H1 (cell line): ENCODE measurements at places on chromosomes 7 and 10. TPM values are rescaled to one million over a fixed set of nuclear protein-coding genes. Genes with fewer than 3 reads are reported as not detected.

CALML3 gene
- total RNA-seq: not detected in 2 replicates

CYP3A7 gene
- total RNA-seq: not detected in 2 replicates

NOLC1 gene
- 191 and 194 TPM in 2 replicates for total RNA-seq

IFIT3 gene
- 0.57 and 0.84 TPM in 2 replicates for total RNA-seq

ANKRD22 gene
- not detected in 2 replicates for total RNA-seq

DNA sequence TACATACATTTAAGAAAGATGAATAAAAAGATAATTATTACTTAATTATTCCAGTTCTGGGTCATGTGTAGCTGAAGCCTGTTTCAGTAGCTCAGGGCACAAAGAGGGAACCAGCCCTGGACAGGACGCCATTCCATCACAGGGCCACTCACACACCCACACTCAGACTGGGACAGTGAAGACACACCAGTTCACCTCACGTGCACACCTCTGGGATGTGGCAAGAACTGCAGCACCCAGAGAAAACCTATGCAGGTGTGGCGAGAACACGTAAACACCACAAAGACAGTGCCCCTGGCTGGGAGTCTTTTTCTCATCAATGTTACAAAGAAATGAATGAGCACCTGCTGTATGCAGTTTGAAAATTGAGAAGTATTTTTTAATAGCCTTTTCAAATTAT lies 1.6 kb upstream of the IDI1 start:
- H3K4me1 ChIP-seq: peaks cover 3% of the 10 kb centered on the region
- H3K4me3 ChIP-seq: peak overlapping the region; percentile 79; the same call in 1 of the 2 replicates
- no peak for DNase-seq
- H3K27ac ChIP-seq: no peak overlapping the region

DNA sequence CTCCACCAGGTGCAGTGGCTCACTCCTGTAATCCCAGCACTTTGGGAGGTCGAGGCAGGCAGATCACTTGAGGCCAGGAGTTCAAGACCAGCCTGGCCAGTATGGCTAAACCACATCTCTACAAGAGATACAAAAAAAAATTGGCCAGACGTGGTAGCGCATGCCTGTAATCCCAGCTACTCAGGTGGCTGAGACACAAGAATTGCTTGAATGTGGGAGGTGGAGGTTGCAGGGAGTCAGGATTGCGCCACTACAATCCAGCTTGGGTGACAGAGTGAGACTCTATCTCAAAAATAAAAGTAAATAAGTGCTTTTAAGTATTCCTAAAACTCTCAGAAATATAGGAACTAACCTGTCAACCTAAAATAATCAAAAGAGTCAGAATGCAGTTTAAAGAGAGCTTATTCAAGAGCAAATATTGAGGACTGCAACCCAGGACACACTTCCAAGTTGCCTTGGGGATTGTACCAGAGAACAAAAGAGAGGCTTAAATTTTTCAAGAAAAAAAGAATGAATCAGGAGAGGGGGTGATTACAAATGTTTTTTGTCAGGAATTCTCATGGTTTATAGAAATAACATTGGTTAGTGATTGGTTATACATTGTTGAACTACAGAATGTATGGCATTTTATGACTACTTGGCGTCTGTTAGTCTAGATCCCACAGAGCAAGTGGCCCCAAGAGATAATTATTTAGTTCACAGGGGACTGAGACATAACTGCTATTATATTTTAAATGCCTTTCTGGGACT lies 33.2 kb upstream of the PPP1R9A start:
- H3K27ac ChIP-seq: no peak overlapping the region
- no peak overlapping the region for H3K4me3 ChIP-seq
- H3K4me1 ChIP-seq: no peaks in the 10 kb centered on the region
- no peaks in the 10 kb centered on the region for H3K36me3 ChIP-seq

GRCh38 chr10:35000936-35001335 lies 89.2 kb downstream of the CUL2 start:
- DNase-seq: no peak
- peaks cover under 1% of the 10 kb centered on the region; the same call in 1 of the 2 replicates for H3K4me1 ChIP-seq
- H3K27me3 ChIP-seq: no peaks in the 10 kb centered on the region
- no peaks in the 10 kb centered on the region for H3K36me3 ChIP-seq
- H3K4me3 ChIP-seq: no peak overlapping the region
- H3K27ac ChIP-seq: no peak overlapping the region

GRCh38 chr10:132232023-132232951 lies 45.5 kb downstream of the DPYSL4 start:
- DNase-seq: no peak
- H3K36me3 ChIP-seq: no peaks in the 10 kb centered on the region
- no peak overlapping the region for H3K4me3 ChIP-seq
- no peaks in the 10 kb centered on the region for H3K27me3 ChIP-seq
- no peak overlapping the region for H3K27ac ChIP-seq
- peaks cover 3% of the 10 kb centered on the region; the same call in 1 of the 2 replicates for H3K4me1 ChIP-seq

DNA sequence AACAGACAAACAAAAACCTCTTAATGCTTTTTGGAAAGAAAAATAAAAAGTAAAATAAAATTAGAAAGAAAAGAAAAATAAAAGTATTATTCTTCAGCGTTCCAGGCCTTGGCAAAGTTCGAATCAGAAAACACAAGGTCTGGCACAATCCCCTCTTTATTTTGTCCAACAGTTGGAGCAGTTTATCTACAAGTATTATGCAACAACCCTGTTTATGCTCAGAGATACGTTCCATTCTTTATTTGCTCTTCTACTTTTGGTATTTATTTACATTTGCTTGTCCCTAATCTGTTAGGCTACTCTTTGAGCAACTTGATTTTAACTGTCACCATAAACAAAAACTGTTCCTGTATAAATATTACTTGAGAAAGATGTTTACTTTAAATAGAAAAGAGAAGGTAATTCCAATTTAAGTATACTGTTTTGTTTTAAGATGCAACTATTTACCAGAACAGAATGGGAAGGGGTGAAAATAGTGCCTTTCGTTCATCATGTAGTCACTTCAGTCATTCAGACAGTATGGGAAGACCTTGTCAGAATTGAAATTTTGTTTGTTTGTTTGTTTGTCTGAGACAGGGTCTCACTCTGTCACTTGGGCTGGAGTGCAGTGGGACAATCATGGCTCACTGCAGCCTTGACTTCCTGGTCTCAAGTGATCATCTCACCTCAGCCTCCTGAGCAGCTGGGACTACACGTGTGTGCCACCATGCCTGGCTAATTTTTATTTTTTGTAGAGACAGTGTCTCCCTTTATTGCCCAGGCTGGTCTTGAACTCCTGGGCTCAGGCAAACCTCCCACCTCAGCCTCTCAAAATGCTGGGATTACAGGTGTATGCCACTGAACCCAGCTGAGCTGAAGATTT lies 5.7 kb downstream of the PDK4 start:
- DNase-seq: no peak
- no peak overlapping the region for H3K4me3 ChIP-seq
- no peaks in the 10 kb centered on the region for H3K4me1 ChIP-seq
- H3K27ac ChIP-seq: no peak overlapping the region
- peaks cover 6% of the 10 kb centered on the region for H3K27me3 ChIP-seq

DNA sequence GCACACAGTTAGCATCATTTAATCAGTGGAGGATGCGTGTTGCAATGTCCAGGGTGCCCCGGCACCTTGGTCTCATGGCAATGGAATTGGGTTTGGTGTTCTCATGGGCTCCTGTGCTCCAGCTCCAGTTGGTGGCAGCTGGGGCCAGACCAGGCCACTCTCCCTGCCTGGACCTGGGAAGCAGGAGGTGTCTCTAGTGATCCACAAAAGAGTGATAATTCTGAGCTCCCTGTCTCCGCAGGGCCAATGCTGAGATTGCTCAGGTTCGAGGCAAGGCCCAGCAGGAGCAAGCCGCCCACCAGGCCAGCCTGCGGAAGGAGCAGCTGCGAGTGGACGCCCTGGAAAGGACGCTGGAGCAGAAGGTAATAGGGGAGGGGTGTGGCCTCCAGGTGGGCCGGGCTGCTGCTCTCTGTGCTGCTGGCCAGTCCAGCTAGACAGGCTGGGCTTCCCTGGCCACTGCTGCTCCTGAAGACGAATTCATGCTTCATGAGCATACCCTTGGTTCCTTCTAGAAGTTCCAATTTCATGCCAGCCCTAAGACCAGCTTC lies 21.7 kb upstream of the BTBD16 start:
- H3K4me1 ChIP-seq: no peaks in the 10 kb centered on the region
- H3K27ac ChIP-seq: no peak overlapping the region; the same call in 1 of the 2 replicates
- no peak for DNase-seq
- peaks cover 9% of the 10 kb centered on the region for H3K36me3 ChIP-seq
- no peak overlapping the region for H3K4me3 ChIP-seq

DNA sequence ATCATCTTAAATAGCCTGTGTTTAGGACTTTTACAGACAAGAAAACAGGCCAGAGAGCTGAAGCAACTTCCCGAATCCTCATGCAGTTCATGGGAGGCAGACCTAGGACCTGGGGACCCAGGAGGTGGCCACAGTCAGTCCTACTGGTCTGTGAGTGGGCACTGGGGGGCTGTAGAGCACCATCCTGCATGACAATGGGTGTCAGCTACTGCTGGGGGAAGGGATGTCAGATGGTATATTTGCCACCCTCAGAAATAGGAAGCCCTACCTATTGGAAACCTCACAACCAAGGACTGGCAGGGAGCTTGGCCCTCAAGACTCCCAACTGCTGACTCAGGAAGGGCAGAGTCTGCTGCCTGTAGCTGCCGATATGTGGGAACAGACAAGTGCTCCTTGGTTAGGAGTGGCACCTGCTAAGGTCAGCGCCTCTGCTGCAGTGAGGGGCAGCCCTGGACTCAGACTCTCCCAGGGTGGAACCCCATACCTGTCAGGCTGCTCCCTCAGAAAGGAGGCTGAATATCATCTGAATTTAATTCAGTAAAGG lies 29.7 kb downstream of the OGDH start:
- no peak for DNase-seq
- 0 out of 2 replicates have a peak overlapping the region, but pooled peaks have one; percentile 2 for H3K27ac ChIP-seq
- no peaks in the 10 kb centered on the region for H3K36me3 ChIP-seq
- H3K27me3 ChIP-seq: no peaks in the 10 kb centered on the region
- H3K4me3 ChIP-seq: no peak overlapping the region

GRCh38 chr10:100800931-100801330 lies 55.5 kb downstream of the PAX2 start:
- H3K4me3 ChIP-seq: no peak overlapping the region
- no peaks in the 10 kb centered on the region for H3K36me3 ChIP-seq
- no peak for DNase-seq

DNA sequence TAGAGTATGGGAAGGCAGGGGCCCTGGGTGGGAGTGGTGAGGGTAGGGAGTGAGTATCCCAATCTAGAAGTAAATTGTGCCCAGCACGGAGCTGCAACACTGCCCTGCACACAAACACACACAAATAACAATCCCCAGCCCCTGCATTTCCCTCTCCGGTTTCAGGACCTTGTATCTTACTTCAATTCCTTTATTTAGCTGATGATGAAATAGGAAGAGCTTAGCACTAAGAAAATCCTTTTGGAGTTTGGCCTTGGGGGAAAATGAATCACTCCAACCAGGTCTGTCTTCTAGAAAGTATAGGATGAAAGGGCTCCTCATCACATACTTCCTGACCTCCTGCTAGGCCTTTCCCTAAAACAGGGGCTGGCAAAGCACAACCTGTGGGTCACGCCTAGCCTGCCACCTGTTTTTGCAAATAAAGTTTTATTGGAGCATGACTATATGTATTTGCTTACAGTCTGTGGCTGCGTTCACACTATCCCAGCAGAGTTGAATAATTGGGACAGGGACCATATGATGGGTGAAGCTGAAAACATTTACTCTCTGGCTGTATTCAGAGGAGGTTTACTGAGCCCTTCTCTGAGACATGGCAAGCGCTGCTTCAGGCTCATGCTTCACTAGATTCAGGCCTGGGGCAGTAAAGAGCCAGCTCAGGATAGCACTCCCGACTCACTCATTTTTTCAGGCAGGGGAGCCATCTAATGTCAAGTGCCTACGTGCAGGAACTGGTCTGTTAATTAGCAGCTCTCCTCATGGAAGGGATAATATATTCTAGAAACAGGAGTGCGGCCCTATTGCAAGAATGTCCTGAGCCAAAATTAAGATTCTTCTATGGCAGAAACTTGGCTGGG lies 111.0 kb downstream of the EGFR start:
- no peak for DNase-seq
- no peak overlapping the region for H3K4me3 ChIP-seq
- no peaks in the 10 kb centered on the region for H3K36me3 ChIP-seq
- no peaks in the 10 kb centered on the region for H3K27me3 ChIP-seq
- peaks cover 2% of the 10 kb centered on the region; the same call in 1 of the 2 replicates for H3K4me1 ChIP-seq
